Stimulated activated CD8-positive, alpha-beta memory T cell treated with anti-CD3 and anti-CD28 coated beads, Interleukin-15, amount 100 ng/mL, for 24 hours (primary cell): ENCODE measurements at places on chromosomes 7 and 10.

- DNase-seq = no peak
Observed at GRCh38 chr7:50276483-50276882, 28.0 kb upstream of the IKZF1 start.

GRCh38 chr7:102914585-102914984 lies 1.8 kb downstream of the LRRC17 start:
- no peak for DNase-seq

DNA sequence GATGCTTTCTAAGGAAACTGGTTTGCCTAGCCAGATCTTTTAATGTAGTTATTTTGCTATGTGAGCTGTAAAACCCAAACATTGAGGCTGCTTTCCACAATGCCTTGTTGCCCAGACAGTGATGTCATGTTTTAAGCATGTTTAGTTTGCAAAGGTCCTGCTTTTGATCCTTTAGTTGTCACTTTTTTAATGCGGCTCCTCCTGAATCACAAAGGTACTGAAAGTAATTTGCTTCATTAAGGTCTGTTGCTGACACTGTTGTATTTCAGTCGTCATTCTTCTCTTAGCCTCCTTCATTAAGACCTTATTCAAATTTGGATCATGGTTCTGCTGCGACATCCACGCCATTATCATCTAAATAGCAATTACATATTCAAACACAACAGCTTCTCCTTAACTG lies 10.6 kb downstream of the RPA3 start:
- no peak for DNase-seq

- no peak for DNase-seq
Observed at GRCh38 chr10:124743191-124744101, 732 bp downstream of the FAM53B start.

- DNase-seq = no peak
Observed at GRCh38 chr7:25347360-25348066, 119.2 kb upstream of the NPVF start.
